ENCODE measurements at places on chromosomes 6 and 20.

- DNase-seq, result no peak
Measured at GRCh38 chr6:25413207-25413905, 134.2 kb downstream of the CARMIL1 start.

DNA sequence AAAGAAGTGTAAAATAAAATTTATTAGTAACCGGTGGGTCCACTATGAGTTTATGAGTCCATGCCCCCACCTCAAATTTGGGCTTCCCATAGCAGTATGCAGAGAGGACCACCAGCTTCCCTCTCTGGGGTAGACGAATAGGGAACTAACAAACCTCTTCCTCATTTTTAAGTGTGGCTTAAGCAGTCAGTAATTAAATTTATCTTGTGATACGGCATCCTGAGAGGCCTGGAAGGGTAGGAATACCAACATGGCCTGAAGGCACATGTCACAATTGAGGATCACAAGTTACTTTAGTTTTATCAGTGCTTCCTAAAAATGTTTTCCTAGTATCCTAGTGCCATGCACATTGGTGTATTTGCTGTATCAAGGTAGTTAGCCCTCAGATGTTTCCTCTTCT, 239.9 kb downstream of the HIVEP2 start:
- no peak for DNase-seq

DNA sequence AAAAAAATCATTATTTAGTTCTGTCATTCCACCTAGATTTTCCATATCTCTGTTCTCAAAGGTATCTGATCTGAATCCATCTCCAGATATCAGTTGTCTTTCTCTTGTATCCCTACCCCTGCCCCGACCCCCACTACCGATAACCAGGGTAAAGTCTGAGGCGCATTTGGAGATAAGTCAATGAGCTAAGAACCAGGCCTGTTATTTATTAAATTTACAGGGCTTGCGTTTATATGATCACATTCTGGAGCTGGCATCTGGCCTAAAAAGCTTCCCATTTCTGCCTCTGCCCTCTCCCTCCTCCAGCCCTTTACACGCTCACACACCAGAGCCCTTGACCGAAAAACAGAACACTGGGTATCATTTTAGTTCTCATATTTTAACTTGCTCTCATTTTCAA, 144.7 kb downstream of the ALDH8A1 start:
- DNase-seq, result no peak

GRCh38 chr6:80319196-80319595, 212.7 kb downstream of the BCKDHB start:
- no peak for DNase-seq

- DNase-seq, result no peak
Measured at GRCh38 chr6:162702446-162702845, 25.1 kb downstream of the PRKN start.

DNA sequence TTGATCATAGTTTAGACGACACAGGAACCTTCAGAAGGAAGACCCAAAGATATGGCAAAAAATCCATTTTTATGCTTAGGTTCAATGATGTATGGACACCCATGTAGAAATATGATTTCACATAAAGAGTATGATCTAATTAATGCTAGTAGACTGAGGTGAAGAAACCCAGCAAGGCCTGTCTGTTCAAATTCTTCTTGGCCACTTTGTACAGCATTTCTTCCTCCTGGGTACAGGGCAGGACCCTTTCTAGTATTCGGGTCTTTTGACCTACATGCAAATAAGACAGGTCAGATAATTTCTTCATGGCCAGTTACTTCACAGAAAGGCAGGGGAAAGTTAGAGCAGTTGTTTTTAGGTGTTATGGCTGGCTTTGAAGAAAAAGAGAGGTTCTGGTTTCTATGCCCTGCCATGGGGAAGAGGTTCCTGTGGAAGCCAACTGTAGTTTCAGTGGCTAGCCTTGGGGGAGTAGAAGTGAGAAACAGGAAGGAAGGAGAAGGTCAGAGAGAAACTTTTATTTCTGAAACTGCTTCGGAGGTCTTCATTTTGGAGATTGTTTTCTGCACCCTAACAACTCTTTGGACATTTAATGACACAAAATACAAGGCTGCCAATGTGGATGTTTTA, 208.3 kb downstream of the PTPRK start:
- no peak for DNase-seq

DNA sequence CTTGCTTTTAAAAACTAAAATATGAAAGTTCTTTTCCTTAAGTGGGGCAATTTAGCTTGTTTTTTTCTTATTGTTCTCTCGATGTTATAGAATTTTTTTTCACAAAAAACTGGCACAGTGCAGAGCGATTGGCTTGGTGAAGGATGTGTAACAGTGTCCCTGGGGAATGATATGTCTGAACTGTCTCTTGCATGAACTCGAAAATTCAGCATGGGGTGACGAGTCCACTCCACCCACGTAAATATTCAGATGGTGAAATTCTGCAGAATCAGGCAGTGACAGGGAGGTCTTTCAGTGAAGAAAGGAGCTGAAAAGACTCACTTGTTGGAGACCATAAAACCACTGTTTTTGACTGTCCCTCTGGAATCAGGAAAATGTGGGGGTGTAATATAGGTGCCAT, 505.3 kb downstream of the MMUT start:
- DNase-seq, result no peak

DNA sequence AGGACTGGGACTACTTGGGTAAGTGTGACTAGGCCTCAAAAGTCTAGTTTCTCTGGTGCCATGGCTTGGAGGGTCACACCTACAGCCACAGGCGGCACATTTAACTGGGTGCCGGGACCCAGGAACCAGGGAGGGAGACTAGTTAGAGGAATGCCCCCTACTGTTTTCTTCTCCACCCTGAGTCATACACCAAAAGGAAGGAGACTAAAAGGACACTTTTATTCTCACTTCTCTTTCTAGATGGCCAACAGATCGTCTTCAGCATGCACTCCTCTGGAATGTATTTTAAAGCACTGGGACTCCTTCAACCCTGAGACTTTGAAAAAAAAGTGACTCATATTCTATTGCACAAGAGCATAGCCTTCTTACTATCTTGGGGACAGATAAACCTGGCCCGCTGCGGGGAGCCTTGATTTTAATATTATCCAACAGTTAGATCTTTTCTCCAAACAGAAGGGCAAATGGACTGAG, 33.4 kb downstream of the PLN start:
- DNase-seq, result no peak

- no peak for DNase-seq
Measured at GRCh38 chr20:3797592-3798372, 1.7 kb downstream of the CDC25B start.

DNA sequence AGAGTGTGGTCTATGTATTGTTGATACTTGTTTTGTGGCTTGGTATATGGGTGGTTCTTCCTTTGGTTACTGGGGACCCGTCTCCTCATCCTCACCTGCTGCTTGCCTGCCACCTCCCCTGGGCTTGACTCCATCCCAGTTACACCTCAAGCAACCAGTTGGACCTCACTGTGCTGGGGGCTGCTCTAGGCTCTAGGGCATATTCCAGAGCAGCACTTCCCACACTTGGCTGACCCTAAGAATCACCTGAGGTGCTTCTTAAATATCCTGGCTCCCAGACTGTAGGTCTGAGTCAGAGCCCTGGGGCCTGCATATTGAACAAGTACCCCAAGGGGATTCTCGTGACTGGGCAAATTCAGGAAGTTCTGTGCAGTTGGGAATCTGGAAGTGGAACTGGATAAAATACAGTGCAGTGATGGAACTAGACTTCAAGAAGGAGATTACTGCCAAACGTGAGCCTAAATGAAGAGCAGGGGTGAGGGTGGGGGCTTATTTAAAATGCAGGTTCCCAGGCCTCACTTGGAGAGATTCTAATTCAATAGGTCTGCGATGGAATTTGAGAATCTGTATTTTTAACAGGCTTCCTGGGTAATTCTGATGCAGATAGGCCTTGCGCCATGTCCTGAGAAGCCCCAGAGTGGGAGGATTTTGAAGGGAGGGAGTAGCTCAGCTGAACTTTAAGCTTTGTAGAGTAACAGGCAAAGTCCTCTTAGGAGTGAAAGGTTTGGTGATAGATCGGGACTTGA, 7.6 kb downstream of the SPATS1 start:
- DNase-seq, result no peak

GRCh38 chr6:56963043-56963442, 8.1 kb downstream of the BEND6 start:
- no peak for DNase-seq

DNA sequence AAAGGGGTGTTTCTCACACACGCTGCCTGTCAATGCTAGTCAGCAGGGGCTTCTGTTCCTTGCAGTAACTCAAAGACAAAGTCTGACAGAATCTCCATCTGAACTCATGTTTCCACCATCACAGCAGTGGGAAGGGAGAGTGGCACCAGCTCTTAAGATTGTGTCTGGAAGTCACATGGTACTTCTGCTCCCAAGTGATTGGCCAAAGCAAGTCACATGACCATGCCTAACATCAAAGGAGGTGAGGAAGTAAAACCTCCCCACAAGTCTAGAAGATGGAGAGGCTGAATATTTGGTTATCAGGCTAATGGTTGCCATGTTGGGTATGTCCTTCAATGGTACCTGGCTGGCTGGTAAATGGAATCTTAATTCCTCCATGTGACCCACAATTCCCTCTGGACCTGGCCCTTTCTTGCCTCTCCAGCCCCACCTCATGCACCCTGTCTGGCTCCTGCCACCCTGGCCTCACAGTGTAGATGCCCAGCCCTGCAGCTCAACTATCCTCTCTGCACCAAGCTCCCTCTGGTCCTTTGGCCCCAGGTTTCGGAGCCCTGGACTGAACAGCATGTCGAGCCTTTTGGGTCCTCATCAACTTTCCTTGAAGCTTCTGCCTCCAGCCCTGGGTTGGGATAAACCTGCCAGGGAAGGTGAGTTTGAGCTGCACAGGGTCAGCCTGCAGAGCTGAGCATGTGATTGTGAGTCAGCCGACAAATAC, 51.0 kb upstream of the PMEPA1 start:
- DNase-seq, result no peak

- no peak for DNase-seq
Measured at GRCh38 chr20:5688431-5688972, 61.7 kb upstream of the SHLD1 start.

DNA sequence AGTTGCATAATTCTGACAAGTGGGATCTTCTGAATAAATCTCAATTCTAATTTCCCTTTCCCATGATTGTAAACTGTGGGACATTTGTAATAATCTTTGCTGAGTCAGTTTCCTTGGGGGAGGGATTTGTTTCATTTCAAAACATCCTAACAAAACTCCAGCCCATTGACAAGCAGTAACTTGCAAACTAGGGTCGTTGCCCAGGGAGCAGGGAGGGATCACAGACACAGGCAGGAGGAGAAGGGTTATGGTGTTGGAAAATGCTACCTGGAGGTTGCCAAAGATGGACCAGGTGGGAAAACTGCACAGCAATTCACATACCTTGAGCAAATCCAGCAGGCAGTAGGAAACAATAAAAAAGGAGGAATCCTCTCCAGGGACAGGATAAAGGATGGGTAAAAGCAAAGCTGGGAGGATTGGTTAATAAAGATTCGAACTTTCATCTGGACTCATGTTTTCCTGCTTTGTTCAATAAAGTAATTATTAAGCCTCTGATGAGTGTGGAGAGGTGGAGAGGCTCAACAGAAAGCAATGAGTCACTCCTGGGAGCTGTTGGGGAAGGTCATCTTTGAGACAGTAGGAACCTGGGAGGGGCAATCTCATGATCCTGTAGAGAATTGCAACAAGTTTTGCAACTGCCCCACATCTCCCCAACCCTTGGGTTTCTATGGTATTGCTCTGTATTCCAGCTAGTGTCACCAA, 87.3 kb upstream of the AKIRIN2 start:
- no peak for DNase-seq

DNA sequence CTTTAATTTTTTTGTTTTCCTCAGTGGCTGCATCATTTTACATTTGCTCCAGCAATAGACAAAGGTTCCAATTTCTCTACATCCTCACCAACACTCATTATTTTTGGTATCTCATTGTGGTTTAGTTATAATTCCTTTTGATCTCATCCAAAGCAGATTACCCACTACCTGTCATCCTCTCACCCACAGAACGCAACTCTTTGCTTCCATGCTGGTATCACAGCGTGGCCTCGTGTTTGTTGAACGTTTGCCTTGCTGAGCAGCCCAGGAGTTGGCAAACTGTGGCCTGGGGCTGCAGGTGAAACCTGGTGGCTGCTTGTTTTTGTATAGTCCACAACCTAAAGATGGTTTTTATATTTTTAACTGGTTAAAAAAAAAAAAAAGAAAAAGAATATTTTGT, 181.9 kb downstream of the BCAS1 start:
- DNase-seq, result no peak

DNA sequence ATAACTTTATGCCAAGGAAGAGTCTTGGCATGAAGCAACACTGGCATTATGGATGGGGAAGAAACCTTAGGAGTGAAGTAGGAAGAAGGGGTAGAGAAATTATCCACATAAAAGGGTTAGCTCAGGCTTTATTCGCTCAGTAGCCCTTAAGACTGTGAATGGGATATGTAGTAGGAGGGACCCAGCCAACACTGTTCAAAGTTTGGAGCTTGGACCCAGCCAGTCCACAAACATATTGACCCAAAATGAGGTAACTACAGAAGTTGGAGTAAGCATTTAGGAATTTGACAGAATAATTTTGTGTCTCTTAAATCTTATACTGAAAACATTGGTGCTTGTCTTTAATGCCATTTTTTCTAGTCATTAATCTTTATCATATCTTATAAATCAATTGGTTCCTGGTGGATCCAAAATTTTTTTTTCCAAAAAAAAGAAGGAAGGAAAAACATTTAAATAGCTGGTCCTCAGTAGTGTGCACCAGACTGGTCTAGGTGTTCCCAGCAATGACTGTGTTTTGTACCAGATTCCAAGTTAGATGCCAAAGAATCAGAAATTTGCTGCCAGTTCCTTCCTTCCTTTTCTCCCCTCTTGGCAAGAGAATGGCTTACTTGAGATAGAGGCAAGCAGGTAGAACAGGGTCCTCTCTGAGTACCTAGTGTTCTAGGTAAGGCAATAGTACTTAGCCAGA, 451.8 kb upstream of the SOX4 start:
- no peak for DNase-seq

DNA sequence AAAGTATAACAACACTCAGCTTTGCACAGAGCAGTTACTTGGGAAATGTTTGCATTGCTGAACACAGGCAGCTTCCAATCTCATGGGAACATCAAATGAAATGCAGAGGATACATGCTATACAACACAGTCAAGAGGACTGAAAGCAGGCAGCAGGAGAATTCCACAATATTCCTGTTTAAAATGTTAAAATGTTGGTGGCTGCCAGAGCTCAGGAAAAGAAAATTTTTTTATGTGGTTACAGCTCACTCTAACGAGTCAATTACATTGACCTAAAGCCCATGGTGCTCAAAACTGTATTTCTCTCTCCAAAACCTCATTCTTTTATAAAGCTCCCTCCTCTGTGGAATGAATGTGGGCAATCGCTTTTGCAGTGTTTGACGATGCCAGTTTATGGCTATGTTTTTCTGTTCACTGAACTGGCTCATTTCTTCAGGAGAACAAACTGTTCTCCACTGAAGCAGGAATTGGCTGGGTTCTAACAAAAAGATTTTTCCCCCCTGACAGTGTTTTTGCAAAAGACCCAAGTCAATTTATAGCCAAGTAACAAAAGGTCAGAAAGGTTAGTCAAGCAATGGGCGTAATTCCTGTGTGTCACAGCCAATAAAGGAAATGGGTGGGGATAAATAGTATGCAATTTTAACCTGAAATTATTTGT, 69.0 kb downstream of the ZHX3 start:
- no peak for DNase-seq

GRCh38 chr6:112330071-112330878, 16.9 kb upstream of the RFPL4B start:
- DNase-seq, result no peak

GRCh38 chr6:155245831-155246230, 18.0 kb upstream of the CLDN20 start:
- DNase-seq, result no peak

Data from D721Med (cell line).